ENCODE measurements at places on chromosomes 6 and 20.

GRCh38 chr6:152948150-152948768, 34.6 kb downstream of the FBXO5 start:
- DNase-seq, result no peak

GRCh38 chr20:19223640-19224039, 11.2 kb downstream of the SLC24A3 start:
- DNase-seq, result no peak

GRCh38 chr6:139570166-139570565, 195.7 kb upstream of the CITED2 start:
- no peak for DNase-seq

GRCh38 chr6:44278774-44279697, 8.8 kb downstream of the TMEM151B start:
- no peak for DNase-seq

DNA sequence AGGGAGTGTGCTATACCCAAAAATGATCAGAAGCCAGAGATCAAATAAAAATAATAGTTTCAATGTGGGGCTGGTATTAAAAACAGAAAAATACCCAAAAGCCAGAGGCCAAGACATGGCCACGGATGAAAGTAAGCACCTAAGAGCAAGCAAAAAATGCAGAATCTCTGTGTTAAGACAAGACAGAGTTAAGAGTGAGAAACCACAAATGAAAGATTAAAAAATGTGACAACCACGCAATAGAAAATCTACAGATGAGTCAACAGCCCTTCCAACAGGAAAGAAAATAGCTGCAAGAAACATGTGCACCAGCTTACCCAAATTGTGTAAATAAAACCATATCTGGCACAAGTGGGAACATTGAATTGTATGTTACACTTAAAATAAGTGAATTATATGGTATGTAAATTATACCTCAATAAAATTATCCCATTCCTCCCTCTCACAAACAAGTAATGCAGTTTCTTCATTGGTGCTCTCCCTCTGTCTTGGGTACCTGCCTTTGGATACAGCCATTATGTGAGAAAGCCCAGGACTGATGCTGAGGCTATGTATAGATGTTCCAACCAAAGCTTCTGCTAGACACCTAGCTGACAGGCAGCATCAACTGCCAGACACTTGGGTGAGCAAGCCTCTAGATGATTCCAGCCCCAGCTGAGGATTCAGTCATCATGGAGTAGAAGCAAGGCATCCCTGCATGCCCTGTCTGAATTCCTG, 55.3 kb upstream of the UFL1 start:
- DNase-seq, result no peak

GRCh38 chr6:33008944-33009861, at the start of gene HLA-DOA:
Gene HLA-DOA, minus strand, starts transcription at chr6:33009591.
- DNase-seq, result no peak

DNA sequence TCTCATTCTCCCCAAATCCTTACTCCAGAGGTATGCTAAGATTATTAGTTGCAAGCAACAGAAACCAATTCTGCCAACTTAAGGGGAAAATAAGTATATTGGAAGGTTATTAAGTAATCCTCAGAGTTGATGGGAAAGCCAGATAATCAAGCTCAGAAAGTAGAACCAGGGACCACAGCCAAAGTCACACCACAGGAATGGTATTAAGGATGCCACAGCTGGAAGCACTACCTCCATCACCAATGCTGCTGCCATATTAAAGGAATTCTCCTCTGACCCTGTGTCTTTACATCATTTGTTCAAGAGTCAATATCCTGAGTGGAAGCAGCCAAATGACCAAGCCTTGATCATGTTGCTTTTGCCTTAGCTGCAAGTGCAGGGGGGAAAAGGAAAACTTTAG, 9.9 kb downstream of the PROCR start:
- DNase-seq, result no peak

GRCh38 chr6:26383624-26384417, 913 bp downstream of the BTN2A2 start:
- peak; percentile 21 for DNase-seq

- no peak for DNase-seq
Observed at GRCh38 chr6:107784669-107785068, 39.4 kb downstream of the SCML4 start.

- no peak for DNase-seq
Observed at GRCh38 chr6:38159596-38159995, 340.1 kb downstream of the ZFAND3 start.

DNA sequence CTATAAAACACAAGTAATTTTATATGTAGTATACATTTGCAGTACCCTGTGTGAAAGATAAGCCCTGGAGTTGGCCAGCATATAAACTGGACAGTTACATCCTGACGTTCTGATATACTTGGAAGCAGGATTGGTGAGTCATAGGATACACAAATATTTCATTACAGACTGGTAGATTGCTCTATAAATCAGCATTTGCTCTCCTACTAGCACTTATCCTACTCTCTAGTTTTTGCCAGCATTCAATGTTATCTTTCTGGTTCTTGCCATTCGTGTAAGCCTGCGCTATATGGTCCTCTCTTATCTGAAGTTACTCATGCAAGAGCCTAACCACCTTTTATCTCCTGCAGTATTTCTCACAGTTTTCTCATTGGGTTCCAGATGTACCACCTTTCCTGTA, 680.2 kb upstream of the MMS22L start:
- no peak for DNase-seq

DNA sequence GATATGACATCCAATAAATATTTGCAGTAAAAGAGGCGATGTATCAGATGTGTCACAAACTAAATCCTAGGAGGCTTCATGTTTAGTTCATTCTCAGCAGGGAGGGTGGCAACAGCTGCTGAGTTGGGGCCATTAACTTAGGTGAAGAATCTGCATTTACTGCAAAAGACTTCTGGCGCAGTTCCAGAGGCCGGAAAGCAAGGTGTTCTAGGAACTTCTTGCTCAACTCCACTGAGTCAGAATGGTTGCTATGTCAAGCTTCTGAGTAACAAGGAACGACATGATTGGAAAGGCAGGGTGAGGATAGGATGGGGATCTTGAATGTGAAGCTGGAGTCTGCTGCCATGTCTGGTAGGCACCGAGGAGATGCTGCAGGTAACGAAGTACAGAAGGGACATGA, 11.7 kb downstream of the ADNP start:
- no peak for DNase-seq

DNA sequence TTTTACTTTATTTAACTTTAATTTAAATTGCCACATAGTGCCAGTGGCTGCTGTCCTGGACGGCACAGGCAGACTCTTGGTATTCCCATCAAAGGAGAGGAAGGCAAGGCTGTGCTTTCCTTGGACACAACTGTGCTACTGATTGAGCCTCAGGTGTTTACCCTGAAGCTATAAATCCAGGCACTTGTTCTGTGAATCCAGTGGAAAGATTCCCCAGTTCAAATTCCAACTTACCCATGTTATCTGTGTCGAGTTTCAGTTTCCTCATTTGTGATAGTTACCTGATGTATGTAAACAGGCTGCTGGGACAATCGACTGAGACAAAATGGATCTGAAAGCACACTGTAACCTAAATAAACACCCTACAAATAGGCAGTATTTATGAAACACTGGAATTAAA, 57.2 kb downstream of the PLAGL1 start:
- DNase-seq, result no peak

DNA sequence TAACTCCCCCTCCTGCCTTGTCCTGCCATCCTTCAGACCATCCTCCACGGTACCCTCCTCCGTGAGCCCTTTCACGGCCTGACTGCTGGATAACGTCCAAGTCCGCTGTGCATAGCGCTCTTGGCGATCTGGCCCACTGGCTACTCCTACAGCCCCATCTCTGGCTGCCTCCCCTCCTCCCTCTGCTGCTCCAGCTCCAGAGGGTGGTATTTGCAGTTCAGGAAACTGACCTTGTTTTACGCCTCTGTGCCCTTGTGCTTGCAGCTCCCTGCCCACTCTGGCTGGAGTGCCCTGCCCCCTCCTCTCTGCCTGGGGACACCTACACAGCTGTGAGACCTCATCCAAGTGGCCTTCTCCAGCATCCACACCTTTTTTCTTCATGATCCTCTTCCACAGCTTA, 6.5 kb upstream of the RREB1 start:
- DNase-seq, result peak; percentile 36

- no peak for DNase-seq
Observed at GRCh38 chr20:5448449-5449118, 131.8 kb upstream of the PROKR2 start.

DNA sequence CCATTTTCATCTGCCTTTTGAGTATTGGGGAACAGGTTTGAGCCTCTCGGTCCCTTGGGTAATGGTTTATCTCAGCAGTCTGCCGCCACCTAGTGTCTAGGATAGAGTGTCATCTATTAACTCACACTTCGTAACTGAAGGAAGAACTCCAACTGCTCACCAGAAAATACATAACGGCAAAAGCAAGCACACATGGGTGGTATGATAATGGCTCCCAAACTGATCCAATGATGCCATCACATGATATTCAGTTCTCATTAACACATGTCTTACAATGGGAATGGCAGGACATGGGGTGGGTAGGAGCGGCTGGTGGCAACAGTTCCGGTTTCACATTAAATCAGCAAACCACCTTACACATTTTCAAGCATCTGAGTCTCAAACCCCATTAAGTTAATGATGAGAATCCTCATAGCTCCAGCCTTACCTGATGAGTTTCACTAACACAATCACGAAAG, 110.7 kb upstream of the PHACTR1 start:
- DNase-seq, result no peak

DNA sequence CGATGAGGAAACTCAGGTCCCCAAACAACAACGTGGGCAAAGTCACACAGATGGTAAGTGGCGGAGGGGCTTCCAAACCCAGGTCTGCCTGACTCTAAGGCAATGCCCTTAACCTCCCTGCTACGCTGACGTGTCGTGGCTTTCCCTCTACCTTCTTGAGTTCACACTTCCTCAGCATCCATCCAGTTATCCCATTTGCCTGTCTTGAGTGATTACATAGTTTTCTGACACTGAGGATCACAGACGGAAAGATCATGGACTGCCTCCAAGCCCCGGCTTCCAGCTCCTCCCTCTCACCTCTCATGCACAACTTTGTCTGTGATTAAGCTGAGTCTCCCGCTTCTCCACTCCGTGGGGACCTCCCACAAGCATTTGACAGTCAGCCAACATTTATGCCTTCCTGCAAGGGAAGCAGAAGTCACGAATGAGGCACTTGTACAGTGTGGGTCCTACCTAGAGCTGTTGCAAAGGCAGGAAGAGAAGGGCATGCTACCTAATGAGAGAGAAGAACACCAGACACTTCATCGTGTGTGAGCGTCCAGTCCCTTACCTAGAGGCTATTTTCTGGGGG, 33.8 kb downstream of the TBC1D7 start:
- no peak for DNase-seq

- no peak for DNase-seq
Observed at GRCh38 chr6:26175428-26176181, 88.4 kb downstream of the HFE start.

GRCh38 chr6:116012471-116012949, 48.2 kb downstream of the FRK start:
- no peak for DNase-seq

DNA sequence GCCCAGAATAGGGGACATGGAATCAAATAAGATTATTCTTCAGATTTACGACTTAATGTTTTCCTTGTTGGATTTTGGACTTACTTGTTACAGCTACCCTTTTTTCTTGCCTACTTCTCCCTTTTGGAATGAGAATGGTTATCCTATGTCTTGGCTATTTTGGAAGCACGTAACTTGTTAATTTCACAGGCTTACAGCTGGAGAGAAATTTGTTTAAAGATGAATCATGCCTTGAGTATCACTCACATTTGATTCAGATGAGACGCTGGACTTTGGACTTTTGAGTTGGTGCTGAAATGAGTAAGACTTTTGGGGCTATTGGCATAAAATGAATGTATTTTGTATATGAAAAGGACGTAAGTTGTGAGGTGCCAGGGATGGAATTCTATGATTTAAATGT, 83.3 kb downstream of the SMPDL3A start:
- no peak for DNase-seq

GRCh38 chr20:19181552-19181951, 30.9 kb upstream of the SLC24A3 start:
- DNase-seq, result no peak

- DNase-seq, result no peak
Observed at GRCh38 chr20:8394308-8394945, 262.4 kb downstream of the PLCB1 start.

- DNase-seq, result no peak
Observed at GRCh38 chr6:144578385-144579350, 293.5 kb downstream of the UTRN start.

GRCh38 chr20:48620507-48621375, 207.1 kb downstream of the PREX1 start:
- DNase-seq, result peak; percentile 91

DNA sequence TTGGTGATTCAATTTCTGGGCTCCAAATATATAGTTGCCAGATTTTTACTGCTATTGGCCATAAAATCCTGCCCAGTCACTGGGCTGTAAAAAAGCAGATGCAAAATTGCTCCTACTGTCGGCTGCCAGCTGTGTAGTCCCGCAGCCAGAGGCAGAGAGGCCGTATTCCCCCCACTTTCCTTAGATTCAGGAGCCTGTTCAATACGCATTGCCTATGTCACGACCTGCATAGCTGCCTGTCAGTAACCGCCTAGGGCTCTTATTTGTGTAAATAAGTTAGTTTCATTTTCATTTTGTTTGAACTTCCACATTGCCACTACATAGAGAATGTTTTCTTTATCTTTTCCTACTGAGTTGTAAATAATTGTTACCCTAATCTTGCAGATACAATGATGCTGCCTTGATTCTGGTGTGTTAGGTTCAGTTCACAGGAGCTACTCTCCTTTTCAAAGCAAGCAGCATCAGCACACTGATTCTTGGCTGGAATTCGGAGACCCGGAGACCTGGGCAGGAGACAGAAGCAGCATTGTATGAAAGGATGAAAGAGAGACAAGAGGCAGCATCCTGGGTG, 46.0 kb upstream of the UST start:
- DNase-seq, result no peak

DNA sequence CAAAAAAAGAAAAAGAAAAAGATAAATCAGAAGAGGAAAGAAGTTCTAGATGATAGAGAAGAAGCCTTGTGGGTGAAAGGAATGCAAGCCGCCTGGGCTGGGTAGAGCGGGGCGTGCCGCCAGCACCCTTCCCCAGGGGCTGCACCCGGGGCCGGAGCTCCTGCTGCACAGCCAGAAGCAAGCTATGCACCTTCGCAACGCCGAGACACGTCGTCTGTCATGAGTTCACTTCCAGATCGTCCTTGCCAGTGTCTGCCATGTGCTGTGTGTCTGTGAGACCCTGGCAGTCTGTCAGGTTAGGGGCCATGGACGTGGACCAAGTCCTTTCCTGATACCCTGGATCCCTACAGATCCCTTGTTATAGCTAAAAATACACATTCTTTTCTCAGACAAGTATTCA, 25.5 kb upstream of the ADRM1 start:
- DNase-seq, result no peak

DNA sequence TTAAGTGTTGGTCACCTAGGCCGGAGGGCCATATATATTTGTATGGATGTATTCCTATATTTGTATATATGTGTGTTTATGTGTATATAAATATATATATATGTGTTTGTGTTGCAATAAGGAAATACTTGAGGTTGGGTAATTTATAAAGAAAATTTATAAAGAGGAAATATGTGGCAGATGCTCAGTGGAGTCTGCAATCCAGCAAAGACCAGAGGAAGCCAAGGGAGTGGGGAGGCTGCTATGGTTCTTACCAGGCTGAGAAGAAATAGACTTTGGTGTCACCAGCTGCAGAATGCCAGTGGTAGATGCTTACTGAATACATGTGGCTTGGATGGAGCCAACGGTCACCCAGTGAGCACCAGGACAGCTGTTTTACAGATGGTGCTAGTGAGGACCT, 97.4 kb upstream of the ELOVL5 start:
- DNase-seq, result no peak

- no peak for DNase-seq
Observed at GRCh38 chr6:7045746-7046145, 62.0 kb upstream of the RREB1 start.

GRCh38 chr6:44668976-44669934, 281.7 kb downstream of the CDC5L start:
- no peak for DNase-seq

All from heart left ventricle (tissue), 16 donors.